Renal cortex interstitium (tissue), 15 donors: ENCODE measurements at places on chromosomes 12 and 14. TPM values are rescaled to one million over a fixed set of nuclear protein-coding genes. Genes with fewer than 3 reads are reported as not detected.

- no peak for DNase-seq
Observed at GRCh38 chr12:51819736-51820525, 28.6 kb downstream of the FIGNL2 start.

The KCNC2 gene
- 0.40 TPM for polyA plus RNA-seq

The OAS1 gene
- polyA plus RNA-seq: 11.9 TPM

The PIK3C2G gene
- 3.0 TPM for polyA plus RNA-seq

DNA sequence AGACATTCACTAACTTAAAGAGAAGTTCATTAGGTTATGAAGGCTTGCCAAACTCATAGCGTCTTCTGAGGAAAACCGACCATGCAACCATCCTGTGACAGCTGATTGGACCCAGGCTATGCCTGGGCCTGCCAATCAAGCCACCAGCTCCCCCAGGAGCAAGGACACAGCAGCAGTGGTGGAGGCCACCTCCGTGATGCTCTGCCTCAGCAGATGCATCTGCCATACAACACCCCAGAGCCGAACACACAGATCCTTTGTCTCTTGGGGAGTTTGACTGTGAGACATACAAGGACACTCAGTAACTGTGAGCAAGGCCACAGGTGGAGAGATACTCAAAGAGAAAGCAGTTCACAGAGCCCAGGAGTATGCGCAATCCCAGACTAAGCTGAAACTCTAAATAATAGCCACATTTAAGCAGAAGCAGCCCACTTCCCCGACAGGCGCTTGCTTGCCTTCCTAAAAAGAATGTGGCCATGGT, 10.0 kb upstream of the CNIH1 start:
- no peak for DNase-seq

- no peak for DNase-seq
Observed at GRCh38 chr12:12230275-12230674, 36.6 kb downstream of the LRP6 start.

- DNase-seq: no peak
Observed at GRCh38 chr12:105906561-105906960, 232.2 kb downstream of the NUAK1 start.

DNA sequence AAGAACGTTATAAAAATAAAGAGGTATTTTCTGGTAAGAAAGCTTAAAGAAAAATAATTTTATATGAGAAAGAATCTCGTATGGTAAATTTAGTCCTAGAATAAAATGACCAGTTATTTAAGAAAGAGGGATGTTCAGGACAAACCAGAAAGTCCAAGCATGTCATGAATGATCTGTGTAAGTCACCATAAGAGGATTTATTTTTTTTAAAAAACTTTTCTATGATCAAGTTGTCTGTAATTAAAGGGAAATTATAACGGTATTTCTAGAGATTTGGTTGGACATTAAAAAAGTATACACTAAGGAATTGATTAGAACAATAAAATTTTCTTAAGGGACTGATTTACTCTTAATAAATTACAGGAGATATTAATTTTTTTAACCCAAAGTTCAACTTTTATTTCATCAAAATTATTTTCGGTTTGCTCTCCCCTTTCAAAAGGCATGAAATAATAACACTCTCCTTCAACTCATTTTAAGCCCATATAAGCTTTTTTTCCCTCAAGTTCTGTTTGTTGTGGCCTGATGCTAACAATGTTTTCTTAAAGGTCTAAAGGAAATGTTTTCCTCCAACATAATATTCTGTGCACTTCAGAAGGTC, 49.9 kb upstream of the CPSF6 start:
- DNase-seq: no peak

The ABCC9 gene
- polyA plus RNA-seq: 28.2 TPM

GRCh38 chr12:116202940-116203339, 74.6 kb downstream of the MED13L start:
- no peak for DNase-seq

The APOF gene
- polyA plus RNA-seq: not detected

The TCL1B gene
- polyA plus RNA-seq: 0.36 TPM

The TMEM119 gene
- polyA plus RNA-seq: 25.9 TPM

The MGST1 gene
- 33.8 TPM for polyA plus RNA-seq

DNA sequence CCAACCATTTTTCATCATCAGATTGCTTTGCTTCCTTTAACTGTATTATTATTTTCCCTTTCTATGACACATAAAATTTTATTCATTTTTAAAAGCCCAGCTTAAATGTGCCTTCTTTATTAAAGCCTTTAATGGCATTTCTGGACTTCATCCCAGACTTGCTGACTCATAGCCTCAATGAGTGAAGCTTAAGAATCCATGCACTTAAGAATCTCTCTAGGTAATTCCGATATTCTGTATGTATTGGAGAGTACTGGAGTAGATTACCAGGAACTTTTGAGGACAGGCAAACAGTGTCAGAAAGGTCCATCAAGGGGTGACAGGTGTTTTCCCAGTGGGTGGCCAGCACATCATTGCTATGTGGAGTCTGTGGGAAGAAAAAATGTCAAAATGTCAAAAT, 107.9 kb downstream of the PTPRQ start:
- no peak for DNase-seq

GRCh38 chr12:2290091-2290490, 237.3 kb downstream of the CACNA1C start:
- DNase-seq: no peak

DNA sequence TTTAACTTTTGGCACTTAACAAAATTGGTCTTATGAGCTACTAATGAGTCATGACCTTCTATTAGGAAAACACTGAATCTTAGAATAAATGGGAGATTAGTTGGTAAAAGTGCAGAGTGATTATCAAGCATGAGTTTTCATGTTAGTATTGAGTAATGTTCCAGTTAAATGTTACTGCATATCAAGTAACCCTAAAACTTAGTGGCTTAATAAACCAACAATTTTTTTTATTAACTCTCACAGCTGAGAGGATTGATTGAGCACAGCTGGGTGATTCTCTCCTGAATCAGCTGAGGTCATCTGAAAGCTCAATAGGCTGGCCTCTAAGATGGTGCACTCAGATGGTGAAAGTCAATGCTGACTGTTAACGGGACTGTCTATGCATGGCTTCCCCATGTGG, 248.6 kb downstream of the BCL11B start:
- no peak for DNase-seq

The EEF1AKMT3 gene
- 13.3 TPM for polyA plus RNA-seq

The ANKS1B gene
- polyA plus RNA-seq: 4.6 TPM

GRCh38 chr14:100191584-100192249, 32.3 kb upstream of the DEGS2 start:
- no peak for DNase-seq

DNA sequence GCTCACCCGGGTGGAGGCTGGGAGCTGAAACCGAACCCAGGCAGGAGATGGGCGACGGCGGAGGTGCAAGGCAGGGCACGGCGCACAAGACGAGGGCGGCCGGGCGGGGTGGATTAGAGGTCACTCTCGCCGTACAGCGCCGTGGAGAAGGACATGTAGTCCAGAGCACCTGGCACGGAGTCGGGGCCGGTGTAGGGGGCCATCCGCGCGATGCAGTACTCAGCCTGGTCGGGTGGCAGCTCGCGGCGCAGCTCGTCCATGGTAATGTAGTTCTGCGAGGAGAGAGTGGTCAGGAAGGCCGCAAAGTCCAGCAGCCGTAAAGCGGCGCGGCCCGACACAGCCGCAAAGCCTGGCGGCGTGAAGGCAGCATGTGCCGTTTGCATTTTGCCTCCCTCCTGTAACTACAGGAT, 81.9 kb upstream of the ZFP36L1 start:
- peak; percentile 8 for DNase-seq

DNA sequence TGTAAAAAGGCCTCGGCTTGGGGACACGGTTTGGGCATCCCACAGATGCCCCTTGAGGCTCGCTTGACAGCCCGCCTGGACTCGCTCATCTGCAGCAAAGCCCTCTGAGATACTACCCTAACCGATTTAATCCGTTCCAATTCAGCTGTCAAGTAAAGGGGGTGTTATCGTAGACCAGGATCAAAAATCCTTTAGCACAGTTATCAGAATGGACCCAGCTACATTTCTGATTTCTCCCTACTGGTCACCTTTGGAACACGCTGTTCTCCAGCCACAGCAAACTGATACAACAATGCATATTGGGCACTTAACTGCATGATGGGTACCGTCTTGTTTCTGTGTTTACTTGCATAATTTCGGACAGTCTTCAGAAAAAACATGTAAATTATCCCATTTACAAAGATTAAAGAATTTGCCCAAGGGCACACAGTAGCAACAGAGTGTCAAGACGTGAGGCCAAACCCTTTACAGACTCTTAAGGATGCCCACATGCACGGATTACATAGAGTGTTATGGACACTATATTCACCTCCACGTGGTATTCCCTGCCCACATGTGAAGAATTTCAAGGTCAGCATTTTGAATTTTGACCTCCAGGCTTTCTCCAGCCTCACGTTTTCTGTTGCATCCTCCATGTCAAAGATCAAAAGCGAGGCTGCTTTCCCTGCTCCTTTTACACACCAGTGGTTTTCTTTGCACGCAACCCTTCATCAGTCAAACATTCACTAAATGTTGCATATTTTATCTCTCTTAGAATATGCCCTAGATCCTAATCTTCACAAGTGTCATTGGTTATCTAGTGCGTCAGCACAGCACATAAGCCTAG, 3.2 kb upstream of the DUSP6 start:
- no peak for DNase-seq

DNA sequence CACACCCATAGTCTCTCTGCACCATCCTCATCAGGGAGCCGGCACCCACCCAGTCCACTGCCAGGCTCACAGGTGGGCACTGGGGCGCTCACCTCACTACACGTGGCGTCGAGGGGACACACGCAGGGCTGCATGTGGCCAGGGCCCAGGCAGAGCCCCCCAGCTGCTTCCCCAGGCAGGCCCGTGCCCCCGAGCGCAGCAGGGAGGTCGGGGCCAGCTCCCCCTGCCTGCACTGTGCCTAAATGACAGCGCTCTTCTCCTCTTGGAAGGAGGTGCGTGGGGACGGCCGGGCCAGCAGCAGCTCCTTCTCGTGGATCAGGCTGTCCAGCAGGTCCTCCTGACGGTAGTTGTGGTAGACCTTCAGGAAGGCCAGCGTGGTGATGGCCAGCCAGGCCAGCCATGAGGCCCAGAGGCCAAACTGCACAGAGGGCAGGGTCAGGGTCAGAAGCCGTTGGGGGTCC, 11.3 kb downstream of the TMEM179 start:
- DNase-seq: no peak

DNA sequence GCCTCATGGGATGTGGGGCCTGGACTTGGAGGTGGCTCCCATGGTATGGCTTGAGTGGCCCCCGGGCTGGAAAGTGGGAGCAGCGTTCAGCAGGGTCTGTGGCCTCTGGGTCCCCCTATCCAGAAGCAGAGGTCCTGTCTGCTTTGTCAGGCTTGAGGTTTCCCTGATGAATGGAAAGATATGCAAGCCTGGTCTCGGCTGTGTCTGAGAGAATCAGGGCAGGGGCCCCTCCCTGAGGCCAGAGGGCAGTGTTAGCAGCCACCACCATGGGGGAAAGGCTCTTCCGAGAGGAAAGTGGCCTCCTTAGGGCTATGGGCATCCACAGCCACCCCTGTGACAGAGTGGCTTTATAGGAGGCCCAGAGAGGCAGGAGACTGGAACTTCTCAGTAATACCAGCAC, 128.2 kb downstream of the VRK1 start:
- no peak for DNase-seq

The RGS6 gene
- polyA plus RNA-seq: 1.7 TPM

DNA sequence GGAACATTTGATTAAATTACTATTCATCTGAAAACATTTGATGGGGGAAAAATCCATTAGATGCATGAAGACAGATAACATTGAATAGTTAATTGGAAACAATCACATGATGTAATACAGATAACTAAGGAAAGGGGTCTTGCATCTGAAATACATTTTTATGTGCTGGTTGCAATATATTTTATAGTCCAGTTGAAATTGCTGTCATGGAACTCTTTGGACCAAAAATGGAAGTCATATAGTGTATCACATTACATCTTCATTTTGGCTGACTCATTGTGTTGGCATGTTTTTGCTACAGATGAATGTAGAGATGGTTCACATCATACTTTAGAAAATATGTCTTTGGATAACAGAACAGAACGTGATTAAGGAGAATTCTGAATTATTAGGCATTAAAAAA, 43.0 kb upstream of the GNPNAT1 start:
- DNase-seq: no peak

The HOXC5 gene
- polyA plus RNA-seq: 2.0 TPM

GRCh38 chr14:99183311-99183710, 88.7 kb downstream of the BCL11B start:
- DNase-seq: no peak

The INHBE gene
- polyA plus RNA-seq: 0.65 TPM

The MSRB3 gene
- polyA plus RNA-seq: 23.8 TPM

The DACT1 gene
- polyA plus RNA-seq: 34.5 TPM

GRCh38 chr12:63305901-63306875, 155.2 kb upstream of the AVPR1A start:
- DNase-seq: no peak

The EMP1 gene
- polyA plus RNA-seq: 117 TPM

GRCh38 chr12:113189361-113189760, 3.8 kb downstream of the RITA1 start:
- no peak for DNase-seq

GRCh38 chr12:16027002-16027401, 115.9 kb downstream of the DERA start:
- no peak for DNase-seq

The CPNE6 gene
- polyA plus RNA-seq: not detected

- DNase-seq: no peak
Observed at GRCh38 chr14:35558680-35559079, 24.7 kb downstream of the INSM2 start.

- no peak for DNase-seq
Observed at GRCh38 chr12:89621521-89621920, 87.1 kb downstream of the ATP2B1 start.

- peak; percentile 18 for DNase-seq
Observed at GRCh38 chr12:47686645-47687240, 19.1 kb downstream of the RPAP3 start.

DNA sequence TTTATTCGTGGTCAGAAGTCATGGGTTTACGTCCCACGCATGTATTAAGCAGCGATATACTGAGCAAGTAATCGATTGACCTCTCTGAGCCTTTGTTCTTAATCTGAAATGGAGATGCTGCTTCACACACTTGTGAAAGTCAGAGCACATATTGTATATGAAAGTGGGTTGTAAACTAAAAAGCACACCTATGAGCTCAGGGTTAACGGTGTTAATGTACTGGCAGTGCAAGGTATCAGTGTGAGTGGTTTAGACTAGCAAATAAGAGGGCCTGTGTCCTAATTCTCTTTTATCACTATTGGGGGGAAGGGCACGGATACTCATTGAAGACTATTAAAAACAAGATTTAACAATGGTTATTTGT, 676 bp downstream of the MRPL42 start:
- DNase-seq: no peak

DNA sequence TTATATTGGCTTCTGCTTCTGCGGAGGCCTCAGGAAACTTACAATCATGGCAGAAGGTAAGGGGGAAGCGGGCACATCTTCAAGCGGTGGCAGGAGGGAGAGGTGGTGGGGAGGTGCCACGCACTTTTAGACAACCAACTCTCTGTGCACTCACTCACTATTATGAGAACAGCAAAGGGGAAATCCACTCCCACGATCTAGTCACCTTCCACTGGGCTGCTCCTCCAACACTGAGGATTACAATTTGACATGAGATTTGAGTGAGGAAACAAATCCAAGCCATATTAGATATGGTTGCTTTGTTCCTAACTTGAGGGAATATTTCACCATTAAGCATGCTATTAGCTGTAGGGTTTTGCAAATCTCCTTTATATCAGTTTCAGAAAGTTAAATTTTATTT, 80.3 kb downstream of the UNC79 start:
- no peak for DNase-seq

The CLEC4D gene
- polyA plus RNA-seq: 0.56 TPM

- DNase-seq: no peak
Observed at GRCh38 chr14:102645746-102646440, 53.4 kb downstream of the RCOR1 start.

The ACVRL1 gene
- polyA plus RNA-seq: 31.1 TPM

GRCh38 chr12:40020261-40020691, 85.6 kb downstream of the SLC2A13 start:
- DNase-seq: no peak
